ENCODE measurements at places on chromosomes 11 and 22.
A peak's percentile ranks its signal among the peaks of the same experiment; 100 is the strongest.

GRCh38 chr11:108431370-108431769, 36.0 kb downstream of the C11orf65 start:
- DNase-seq, result no peak

- no peak for DNase-seq
These were observed 58.3 kb downstream of the MYO7A start for GRCh38 chr11:77186302-77186701.

- DNase-seq, result no peak
These were observed 19.8 kb upstream of the PGM2L1 start for GRCh38 chr11:74417860-74418508.

DNA sequence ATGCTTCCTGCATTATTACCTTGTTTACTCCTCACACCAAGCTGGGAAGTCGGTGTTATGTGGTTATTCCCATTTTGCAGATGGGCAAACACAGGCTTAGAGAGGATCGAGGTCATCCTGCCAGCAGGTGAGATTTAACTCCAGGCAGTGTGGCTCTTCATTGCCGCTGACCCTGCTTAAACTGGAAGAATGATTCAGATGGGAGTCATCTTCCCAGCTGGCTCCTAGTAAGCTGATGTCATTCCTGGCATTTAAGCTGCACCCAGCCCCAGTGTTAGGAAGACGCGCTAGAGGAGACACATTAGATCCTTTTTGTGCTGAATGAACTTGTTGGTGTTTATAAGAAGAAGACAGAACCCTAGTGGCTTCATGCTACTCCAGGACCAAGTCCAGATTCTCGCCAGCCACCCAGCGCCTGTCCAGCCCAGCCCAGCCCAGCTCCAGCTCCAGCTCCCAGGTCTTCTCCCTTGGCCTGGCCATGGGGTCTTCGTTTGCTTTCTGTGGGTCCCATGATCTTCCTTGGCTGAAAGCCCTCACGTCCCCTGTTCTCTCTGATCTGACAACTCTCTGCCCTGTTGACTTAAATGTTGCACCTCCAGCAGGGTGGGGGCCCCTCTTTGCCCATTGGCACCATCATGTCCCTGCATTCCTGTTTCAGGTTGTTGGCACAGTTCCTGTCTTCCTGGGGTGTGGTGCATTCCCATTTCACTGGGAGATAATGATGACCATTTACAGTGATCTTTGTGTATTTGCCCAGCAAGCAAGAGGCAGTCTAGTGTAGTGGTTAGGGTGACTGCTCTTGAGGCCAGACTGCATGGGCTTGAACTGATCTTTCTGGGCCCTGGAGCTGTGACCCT, 13.6 kb downstream of the PARVB start:
- DNase-seq, result peak; percentile 46

DNA sequence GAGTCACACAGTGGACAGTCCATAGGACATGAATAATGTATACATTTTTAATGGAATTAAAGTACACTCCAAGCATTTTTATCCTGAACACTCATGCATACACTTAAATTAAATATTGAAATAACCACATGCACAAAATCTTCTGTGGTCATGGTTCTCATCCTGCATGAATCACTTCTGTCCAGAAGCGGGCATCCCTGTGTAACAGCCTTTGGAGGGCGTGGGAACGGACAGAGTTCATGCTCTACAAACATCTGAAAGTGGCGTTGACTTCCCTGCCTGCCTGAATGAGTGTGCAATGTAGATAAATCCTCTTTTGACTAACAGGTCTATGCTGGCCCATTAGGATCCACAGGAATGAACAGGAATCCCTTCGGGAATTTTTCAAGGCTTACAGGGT, 780.2 kb downstream of the BRD1 start:
- DNase-seq, result no peak

- DNase-seq, result no peak
These were observed 260.2 kb upstream of the NARS2 start for GRCh38 chr11:78834886-78835285.

GRCh38 chr11:113954235-113954634, 20.7 kb upstream of the HTR3A start:
- no peak for DNase-seq

DNA sequence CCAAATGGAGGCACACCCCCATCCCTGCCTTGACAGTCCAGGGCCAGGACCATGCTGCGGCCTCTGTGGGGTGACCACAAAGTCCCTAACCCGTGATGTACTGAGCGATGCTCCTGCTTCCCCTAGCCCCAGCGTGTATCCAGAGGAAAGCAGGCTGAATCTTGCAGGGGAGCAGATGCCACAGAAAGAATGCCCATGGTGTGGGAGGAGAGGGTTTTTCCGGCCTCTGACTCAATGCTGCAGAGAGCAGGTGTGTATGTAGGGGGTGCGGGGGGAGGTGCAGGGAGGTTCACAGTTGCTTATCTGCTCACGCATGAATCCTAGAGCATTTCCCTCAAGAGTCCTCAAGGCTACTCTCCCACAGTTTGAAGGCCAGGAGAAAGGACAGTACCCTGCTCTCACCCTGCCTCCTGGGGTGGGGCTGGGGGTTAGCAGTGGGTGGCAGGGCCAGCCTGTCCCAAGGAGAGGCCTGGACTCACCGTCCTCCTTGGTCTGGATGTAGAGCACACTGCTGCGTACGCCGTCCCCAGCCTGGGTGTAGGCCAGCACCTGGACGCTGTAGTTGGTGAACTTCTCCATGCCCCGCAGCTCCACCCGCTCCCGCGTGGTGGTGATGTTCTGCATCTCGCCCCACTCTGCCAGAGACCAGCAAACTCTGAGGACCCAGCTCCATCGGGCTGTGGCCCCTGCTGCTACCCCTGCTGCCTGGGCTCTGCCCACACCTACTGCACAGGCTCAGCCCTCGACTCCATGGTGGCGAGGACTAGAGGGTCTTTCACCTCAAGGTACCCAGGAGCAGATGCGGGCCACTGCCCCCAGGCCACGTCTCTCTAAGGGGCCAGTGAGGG, 130.8 kb downstream of the CEP164 start:
- no peak for DNase-seq

GRCh38 chr11:80097146-80097545, 656.3 kb upstream of the TENM4 start:
- no peak for DNase-seq

DNA sequence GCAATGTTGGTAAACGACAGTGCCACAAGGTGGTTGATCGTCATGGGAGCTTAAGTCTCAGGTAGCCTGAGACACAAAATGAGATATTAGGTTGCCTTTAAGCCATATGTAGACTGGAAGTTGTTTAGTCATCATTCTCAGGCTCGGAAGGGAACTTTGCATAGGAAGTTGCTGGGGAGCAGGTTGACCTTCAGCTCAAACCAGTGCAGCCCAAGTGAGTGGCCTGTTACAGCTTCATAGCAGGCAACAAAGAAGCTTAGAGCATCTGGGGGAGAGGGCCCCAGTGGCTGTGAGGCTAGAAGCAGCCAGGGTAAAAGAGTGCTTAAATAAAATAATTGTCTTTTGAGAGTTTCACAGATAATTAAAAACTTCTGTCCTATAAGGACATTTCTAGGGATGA, 404.0 kb downstream of the GUCY1A2 start:
- DNase-seq, result no peak

- no peak for DNase-seq
These were observed 166.3 kb upstream of the ARHGAP20 start for GRCh38 chr11:110878513-110878912.

DNA sequence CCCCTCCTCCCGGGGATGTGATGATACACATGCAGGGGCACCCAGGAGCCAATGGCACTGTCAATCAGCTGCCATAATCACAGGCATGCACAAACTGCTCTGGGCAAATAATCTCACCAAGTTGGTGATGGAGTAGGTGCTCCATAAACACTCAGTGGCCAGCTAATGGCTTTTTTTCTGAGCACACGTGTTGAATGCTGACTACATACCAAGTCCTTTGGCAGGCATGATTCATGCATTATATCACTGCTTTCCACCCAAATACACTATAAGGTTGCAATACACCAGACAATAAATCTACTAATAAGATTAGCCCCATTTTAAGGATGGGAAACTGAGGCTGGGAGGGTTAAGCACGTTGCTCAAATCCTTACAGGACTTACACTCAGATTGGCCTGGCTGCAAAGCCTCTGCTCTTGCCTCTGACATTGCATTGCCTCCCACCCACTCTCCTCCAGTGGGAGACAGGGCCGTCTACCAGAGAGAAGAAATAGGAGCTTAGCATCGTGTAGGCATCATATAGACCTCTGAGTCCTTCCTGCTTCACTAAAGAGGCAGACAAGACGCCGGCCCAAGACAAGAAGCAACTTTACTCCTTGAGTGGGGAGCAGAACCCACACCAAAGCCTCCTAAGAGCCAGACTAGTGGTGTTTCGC, 32.7 kb upstream of the ACCSL start:
- no peak for DNase-seq

GRCh38 chr22:42152661-42153270, 22.2 kb upstream of the CYP2D6 start:
- no peak for DNase-seq

- DNase-seq, result no peak
These were observed 102.5 kb downstream of the KCNA4 start for GRCh38 chr11:29914203-29914930.

DNA sequence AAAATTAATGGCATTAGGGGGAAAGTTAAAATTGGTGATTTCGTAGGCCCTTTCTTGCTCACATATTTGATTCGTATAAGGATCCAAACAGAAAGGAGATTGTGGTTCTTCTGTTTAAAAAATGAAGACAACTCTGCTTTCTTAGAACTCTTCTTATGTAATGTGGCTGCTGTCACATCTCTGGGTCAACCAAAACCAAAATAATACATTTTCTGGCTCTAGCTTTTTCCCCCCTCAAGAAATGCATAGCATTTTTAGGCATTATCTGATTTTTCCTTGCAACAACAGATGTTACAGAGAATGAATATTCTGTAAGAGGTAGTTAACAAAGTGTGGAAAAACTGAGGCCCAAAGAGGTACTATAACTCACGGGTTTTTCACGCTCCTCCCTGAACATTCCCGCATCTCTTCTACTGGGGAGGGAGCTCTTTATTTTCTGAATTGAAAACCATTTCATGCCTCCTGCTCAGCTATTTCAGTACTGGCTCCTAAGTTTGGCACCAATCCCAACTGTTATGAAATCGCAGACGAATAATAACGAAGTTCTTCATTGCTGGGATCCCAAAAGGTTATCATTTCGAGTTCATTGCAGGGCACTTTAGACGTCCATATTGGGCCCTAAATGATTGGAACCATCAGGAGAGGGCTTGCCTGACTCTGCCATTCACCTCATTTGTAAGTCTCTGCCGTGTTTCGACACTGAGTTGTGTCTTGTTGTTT, 17.1 kb downstream of the GRAP2 start:
- DNase-seq, result peak; percentile 83

DNA sequence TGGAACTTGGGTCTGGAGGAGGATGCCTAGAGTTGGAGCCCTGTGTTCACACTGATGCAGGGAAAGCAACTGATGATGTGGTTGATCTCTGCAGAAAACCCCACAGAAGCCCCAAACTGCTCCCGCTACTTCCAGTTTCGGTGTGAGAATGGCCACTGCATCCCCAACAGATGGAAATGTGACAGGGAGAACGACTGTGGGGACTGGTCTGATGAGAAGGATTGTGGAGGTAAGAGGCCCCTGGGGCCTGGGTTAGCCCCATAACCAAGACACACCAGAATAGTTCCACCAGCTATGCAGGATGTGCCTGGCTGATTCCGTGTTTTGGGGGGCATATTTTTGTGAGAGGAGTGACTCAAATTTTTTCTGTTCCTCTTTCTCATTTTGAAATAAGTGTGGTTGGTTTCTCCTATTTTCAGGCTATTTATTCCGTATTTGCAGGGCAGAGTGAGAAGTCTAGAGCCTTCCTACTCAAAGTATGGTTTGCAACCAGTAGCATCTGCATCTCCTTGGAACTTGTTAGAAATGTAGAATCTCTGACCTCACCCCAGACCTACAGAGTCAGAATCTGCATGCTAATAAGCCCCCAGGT, 137.3 kb upstream of the SORL1-AS1 start:
- DNase-seq, result no peak

- no peak for DNase-seq
These were observed 57.0 kb downstream of the NAT10 start for GRCh38 chr11:34162493-34162820.

- no peak for DNase-seq
These were observed 60.4 kb downstream of the TRAF6 start for GRCh38 chr11:36449561-36450096.

- no peak for DNase-seq
These were observed 353.7 kb downstream of the INSC start for GRCh38 chr11:15468466-15468865.

DNA sequence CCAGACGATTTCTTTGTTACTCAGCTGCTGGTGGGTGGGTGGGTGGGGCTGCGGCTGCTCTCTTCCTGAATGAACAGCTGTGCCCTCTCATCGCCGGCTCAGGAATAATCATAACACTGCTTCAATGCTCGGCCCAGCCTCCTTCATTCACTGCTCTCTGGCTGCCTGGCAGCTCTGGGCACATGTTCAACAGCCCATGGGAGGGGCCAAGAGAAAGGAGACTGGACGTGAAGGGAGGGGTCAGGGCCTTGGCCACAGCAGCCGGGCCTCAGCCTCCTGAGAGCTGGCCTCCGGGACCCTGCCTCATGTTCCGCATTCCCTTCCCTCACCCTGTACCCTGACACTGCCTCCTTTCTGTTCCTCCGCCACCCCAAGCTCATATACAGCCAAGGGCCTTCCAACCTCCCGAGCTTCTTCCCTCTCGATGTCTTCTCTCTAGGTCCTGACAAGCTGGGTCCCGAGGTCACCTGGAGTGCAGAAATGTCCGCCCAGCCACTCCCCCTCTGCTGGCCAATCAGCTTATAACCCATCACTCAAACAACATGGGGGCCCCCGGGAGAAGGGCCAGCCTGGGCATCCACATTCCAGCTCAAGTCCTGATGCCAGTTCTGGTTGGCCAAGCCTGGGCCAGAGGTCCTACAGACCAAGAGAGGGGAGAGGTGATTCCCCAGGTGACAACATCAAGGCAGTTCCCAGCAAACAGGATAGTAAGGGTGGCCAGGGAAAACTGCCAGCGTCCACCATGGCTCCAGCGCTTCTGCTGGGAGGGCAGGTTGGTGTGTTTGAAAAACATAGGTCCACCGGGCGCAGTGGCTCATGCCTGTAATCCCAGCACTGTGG, 3.2 kb upstream of the CSDC2 start:
- no peak for DNase-seq

DNA sequence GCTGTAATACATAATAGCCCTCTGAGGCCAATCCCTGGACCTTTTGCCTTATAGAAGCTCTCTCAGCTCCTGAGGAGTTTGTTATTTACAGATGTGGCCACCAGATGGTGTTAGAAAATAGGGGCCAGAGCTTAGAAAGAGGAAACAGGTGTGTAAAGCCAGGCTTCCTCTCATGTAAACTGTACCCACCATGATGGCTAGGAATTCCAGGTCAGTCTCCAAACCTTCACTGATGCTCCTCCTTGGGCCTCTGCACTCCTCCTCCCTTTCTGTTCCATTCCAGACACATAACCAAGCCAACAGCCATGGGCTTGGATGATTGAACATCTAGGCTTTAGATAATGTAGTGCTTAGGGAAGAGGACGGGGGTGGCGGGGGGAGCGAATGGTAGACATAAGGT, 39.7 kb downstream of the USP35 start:
- DNase-seq, result peak; percentile 55
